Left ventricle myocardium superior (tissue), 1 donor: ENCODE measurements at places on chromosomes 4 and X.

DNA sequence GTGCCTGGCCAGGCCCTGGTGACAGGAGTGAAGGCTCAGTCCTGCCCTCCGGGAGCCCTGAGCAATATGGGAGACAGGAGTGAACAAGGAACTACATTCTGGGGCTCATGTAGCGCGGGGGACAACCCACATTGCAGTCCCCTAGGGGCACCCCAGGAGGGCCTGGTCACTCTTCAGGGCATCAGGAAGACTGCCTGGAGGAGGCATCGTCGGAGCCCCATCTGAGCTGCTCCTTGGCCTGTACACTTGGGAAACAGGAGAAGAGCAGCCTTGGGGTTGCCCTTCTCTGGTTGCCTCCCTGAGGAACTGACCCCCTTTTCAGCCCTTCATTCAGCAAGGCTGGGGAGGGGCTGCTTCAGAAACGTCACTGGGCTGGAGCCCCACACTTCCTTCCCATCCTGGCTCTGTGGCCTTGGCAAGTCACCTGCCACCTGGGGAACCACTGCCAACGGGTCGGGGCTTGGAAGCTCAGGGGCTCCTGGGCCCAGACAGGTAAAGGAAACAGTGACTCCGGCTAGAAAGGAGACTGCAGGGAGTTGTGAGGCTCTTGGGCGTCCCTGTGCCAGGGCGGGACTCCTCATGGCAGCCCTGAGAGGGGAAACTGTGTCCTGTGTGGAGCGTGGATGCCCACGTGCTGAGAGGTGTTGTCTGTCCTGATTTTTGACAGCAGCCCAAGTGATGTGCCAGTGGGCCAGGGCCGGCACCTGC is 10.1 kb downstream of the WFS1 start:
- no peak for DNase-seq

- DNase-seq: no peak
Measured at GRCh38 chrX:10240918-10241317, 84.1 kb downstream of the CLCN4 start.

DNA sequence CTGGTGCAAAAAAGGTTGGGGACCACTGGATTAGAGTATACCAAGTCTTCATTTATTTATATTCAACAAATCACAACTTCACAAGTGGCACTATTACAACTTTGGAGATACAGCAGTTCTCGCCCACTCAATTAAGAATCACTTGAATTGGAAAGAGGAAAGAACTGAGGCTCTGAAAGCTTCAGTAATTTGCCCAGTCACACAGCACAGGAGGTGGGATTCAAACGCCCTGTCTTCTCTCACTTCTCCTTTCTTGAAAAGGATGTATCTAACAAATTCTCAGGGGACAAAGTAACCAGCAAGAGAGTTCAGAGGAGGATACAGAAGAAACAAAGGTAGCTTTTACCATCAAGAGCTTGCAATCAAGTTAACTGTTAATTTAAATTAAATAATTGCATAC is 12.4 kb downstream of the SMIM14 start:
- DNase-seq: no peak

DNA sequence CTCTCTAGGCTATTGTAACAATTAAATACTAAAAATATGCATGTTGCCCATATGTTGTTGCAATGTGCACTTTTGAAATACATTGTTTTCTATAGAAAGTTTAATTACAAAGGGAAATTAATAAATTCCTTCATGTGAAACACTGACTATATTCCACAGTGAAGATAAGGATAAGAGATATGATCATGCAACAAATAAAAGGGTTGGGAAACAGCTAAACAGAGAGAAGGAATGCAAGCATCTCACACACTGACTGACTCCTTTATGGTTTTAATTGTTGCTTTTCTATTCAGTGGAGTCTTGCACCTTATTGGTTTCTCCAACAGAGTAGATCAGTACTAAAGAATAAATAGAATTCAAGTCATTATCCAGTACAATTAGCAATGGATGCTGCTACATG is 37.8 kb downstream of the ELOVL6 start:
- DNase-seq: no peak
